ENCODE measurements at places on chromosomes 11 and 22.

- DNase-seq: no peak
Measured at GRCh38 chr22:49756201-49756600, 71.5 kb downstream of the BRD1 start.

DNA sequence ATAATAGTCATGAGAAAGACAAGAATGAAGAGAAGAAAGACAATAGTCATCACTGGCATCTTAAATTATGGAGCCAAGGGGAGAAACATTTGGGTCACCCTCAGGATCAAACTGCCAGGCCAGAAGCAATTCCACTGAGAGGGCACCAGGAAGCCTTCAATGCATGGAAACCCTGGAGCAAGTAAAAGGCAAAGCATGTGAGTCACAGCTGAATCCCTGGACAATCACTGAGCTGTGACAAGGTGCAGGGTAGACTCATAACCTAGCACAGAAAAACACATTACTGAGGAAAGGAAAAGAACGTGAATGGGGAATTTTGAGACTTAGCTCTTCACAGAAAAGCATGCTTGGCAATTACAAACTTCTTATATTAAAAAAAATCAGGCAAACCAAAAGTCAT lies 1.6 kb downstream of the KCNJ1 start:
- peak; percentile 94 for DNase-seq

- DNase-seq: no peak
Measured at GRCh38 chr11:125227151-125227550, 62.6 kb downstream of the PKNOX2 start.

- DNase-seq: no peak
Measured at GRCh38 chr11:587546-587945, 11.3 kb downstream of the PHRF1 start.

DNA sequence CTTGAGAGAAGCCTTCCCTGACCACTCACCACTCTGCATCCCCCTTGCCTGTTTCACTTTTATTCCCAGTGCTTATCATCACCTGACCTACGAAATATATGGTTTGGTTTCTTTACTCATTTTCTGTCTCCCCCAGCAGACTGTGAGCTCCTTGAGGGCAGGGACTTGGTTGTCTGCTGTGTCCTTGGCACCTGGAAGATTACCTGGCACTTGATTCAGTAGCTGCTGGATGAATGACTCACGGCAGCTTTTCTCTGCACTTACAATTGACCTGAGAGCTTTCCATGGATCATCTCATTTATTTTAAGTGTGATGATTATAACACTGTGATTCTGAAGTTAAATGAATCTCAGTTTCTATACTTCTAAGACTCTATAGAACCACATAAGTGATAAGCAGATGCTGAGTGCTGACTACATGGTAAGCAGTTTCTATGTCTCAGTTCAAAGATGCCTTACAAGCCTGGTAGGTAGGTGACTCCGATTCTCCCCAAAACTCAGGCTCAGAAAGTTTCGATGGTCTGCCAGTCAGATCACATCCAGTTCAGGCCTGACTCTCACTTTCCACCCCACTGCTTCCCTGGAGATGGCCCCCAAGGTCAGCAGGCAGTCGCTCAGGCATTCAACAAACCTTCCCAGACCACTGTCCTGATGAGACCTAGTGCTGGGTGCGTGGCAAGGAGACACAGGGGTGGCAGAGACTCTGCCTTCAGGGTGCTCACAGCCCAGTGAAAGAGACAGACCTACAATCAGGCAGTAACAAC lies 11.6 kb downstream of the IL2RB start:
- DNase-seq: no peak

DNA sequence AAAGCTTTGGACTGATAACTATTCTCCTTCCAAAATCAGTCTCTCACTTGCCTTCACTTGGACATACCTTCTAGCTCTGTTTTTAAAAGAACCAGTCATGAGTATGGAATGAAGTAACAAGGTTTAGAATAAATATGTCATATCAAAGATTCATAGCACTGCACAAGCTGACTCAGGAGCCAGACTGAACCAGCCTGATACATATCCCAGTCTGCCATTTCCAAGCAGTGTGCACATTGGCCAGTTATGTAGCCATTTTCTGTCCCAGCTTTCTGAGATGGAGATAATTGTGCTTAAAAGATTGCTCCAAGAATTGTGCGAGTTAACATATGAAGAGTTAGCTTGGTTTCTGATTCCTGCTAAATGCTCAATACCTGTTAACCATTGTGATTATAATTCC lies 311.3 kb downstream of the C11orf87 start:
- DNase-seq: no peak

DNA sequence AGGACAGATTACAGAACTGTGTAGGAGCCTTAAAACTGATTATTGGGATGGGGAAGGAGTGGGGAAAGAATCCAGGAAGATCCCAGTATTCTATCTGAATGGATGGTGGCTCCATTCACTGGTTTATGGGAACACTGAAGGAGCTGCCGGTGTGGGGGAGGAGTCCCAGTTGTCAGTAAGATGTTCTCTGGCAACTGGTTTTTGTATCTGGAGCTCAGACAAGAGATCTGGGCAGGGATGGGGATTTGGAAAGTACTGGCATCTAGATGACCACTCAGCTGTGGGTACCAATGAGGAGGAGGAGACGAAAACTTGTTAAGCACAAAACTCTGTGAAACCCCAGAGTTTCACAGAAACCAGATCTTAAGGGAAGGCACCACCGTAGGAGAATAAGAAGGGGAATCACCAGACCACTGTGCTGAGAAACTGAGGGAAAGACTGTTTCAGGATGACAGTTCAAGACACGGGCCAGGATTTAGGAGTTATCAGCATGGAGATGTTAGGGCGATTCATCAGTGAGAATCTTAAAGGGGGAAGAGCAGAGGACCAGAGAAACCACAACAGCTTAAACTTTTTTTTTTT lies 28.1 kb downstream of the LDLRAD3 start:
- DNase-seq: no peak

DNA sequence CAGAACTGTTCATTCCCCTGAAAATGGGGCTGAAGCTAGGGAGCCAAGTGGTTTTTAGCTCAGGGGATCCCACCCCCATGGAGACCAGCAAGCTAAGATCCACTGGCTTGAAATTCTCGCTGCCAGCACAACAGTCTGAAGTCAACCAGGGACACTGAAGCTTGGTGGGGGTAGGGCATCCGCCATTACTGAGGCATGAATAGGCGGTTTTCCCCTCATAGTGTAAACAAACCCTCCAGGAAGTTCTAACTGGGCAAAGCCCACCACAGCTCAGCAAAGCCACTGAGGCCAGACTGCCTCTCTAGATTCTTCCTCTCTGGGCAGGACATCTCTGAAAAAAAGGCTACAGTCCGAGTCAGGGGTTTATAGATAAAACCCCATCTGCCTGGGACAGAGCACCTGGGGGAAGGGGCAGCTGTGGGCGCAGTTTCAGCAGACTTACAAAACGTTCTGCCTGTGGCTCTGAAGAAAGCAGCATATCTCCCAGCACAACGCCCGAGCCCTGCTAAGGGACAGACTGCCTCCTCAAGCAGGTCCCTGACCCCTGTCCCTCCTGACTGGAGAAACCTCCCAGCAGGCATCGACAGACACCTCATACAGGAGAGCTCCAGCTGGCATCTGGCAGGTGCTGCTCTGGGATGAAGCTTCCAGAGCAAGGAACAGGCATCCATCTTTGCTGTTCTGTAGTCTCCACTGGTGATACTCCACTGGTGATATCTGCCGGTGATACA lies 32.7 kb downstream of the GAB4 start:
- no peak for DNase-seq

- no peak for DNase-seq
Measured at GRCh38 chr22:41534219-41534618, 10.1 kb downstream of the POLR3H start.

GRCh38 chr11:134657631-134658030 lies 245.6 kb upstream of the B3GAT1 start:
- DNase-seq: no peak

- no peak for DNase-seq
Measured at GRCh38 chr11:92324890-92325289, 100.3 kb downstream of the FAT3 start.

- no peak for DNase-seq
Measured at GRCh38 chr11:4085575-4085974, 9.0 kb upstream of the RRM1 start.

DNA sequence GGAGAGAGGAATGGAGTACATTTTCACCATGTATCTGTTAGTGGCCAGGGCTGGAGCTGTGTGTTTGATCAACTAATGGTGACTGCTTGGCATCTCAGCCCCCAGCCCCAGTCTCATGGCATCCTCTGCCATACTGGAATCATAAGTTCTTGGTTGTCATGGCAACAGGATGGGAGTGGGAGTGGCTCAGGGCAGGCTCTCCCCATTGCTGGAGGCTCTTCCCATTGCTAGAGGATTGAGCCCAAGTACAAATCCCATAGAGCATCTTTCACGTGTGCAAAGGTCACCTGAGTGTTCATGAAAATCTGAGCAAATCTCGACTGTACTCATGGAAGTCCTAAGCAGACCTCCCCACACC lies 14.9 kb downstream of the DNAJB13 start:
- no peak for DNase-seq

DNA sequence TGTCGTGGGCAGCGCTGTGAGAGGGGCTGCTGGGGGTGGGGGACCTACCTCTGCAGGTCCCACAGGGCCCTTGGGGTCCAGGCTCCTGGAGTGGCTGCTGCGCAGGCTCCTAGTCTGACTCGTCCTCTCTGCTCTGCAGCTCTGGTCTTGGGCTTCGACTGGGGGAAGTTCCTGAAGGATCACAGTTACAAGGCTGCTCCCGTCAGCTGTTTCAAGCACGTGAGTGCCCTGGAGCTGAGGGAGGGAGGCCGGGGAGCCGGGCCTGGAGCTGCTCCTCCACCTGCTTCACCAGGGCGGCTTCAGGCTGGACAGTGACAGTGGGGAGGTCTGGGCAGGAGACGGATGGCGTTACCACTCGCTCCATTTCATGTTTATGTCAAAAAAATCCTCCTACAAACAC lies 11.9 kb downstream of the L3MBTL2 start:
- DNase-seq: no peak

DNA sequence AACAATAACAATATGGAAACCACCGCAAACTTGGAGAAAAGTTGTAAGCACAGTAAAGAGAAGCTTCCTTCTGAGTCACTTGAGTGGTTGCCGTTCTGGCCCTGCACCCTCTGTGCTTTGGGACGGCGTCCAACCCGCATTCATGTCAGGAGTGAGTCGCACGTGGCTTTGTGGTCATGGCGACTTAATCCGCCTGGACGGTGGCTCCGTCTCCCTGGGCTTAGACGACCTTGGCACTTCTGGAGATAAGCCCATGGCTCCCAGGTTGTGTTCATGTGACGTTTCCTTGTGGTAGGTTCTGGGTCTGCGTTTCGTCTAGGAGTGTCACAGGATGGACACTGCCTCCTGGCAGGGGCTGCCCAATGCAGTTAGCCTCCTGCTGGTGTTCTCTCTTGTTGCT lies 40.5 kb downstream of the TPCN2 start:
- peak; percentile 64 for DNase-seq

DNA sequence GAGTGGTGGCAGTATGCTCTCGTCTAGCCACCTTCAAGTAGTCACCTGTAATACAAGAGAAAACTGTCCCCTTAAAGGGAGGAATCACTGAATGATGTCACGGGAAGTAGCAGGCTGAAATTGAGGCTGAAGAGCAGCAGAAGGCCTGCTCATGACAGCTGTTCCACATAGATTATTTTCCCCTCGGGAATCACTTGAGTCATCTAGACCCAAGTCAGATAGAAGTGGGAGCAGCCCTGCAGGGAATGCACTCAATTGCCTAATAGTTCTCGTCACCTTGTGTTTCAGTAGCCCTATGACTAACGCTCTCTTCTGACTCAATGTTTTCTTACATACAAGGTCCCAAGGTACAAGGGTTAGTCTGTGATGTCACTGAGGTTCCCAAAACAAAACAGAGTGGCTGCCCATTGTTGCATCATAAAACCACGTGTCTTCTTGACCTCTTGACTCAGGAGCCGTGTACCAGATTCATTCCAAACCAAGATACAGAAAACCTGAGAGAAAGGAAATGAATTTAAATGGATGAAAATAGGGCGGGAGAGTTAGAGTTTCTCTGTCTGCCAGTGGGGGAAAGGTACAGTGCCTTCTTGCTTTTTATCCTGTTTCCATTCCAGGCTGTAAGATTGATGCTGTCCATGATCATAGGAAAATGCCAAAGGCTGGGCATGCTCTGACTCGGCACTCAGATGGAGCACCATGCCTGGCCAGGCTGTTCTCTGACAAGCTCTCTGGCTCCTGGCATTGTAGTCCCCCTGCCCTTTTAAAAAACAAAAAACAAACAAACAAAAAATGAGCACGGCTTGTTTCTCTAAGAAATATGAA lies 21.6 kb upstream of the C11orf96 start:
- peak; percentile 100 for DNase-seq

DNA sequence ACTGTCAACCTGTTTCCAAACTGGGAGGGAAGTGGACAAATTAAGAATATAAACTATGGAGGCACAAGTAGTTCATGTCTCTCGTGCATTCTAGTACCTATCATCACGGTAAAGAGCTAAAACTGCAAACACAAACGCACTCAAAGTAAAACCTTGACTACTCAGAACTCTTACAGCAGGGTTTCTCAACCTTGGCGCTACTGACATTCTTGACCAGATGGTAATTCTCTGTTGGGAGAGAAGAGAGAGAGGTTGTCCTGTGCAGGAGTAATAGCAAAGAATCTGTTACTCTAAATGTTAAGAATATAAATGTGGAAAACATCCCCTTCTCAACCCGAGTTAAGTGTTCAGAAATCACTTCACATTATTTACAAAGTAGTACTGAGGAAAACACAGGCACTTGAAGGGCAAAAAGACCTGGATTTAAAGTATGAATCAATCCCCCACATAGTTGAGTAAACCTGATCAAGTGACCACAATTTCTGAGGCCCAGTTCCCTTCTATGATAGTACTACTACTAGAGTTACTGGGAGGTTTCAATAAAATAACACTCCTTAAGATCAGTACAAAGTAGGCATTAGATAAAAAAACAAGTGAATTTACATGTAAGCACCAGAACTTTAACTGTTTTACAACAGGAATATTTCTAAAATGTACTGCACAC lies 73.1 kb upstream of the ARHGAP32 start:
- DNase-seq: peak; percentile 44

DNA sequence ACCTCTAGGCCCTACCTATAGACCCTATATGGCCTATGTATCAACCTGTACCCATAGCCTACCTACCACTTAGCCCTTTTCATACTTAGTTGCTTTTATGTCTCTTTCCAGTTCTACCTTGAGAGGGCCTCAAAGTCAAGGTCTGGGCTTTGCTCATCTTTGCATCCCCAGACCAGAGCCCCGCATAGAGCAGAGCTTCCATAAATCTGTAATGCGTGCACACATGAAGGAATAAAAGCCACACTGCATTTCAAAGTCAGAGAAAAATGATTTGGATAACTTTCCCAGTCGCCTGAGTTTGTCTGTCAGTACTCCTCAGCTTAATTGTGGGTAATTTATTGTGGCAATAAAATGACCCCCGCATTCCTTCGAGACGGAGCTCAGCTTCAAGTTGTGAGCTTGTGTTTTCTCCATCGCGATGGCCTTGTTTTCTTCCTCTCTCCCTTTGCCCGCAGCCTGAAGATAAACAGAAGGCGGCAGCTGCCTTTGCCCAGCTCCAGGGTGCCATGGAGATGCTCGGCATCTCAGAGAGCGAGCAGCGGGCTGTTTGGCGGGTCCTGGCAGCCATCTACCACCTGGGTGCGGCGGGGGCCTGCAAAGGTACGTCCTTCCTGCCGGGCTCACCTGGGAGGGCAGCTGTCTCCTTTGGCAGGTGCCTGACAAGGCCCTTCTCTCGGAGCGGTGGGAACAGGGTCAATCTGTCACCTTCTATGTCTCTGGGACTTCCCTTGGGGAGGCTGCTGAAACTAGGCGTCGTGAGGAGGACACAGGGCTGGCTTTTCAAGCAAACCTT lies 55.7 kb downstream of the MYO18B start:
- no peak for DNase-seq

- peak; percentile 58 for DNase-seq
Measured at GRCh38 chr22:23183061-23183698, 2.9 kb downstream of the BCR start.
